ENCODE measurements at places on chromosomes 13 and 19. TPM values are rescaled to one million over a fixed set of nuclear protein-coding genes. Genes with fewer than 3 reads are reported as not detected.

Gene ARRDC2
- total RNA-seq: 37.1 TPM

Gene RNF225
- total RNA-seq: 0.78 TPM

DNA sequence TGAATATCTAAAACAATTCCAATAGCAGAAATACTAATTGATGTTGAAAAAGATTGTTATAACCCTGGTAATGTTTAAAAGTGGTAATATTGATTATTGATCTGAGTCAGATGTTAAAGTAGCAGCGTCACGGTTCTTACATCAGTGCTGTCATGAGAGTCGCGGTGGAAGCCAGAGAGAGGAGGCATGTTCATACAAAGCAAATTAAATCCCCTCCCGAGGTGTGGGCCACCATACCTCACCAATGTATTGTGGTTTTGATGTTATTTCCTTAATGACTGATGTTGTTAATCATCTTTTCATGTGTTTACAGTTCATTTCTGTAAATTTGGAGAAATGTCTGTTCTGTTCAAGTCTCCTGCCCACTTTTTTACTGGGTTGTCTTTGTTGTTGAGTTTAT, 11.2 kb downstream of the ZNF317 start:
- H3K36me3 ChIP-seq: peaks cover 3% of the 10 kb centered on the region
- H3K4me1 ChIP-seq: peaks cover 16% of the 10 kb centered on the region
- DNase-seq: no peak
- no peaks in the 10 kb centered on the region for H3K27me3 ChIP-seq

- peak overlapping the region; percentile 73 for H3K27ac ChIP-seq
- no peaks in the 10 kb centered on the region for H3K36me3 ChIP-seq
- H3K27me3 ChIP-seq: no peaks in the 10 kb centered on the region
- peaks cover 16% of the 10 kb centered on the region for H3K4me1 ChIP-seq
Observed at GRCh38 chr13:48000559-48001113, 437 bp downstream of the SUCLA2 start.

DNA sequence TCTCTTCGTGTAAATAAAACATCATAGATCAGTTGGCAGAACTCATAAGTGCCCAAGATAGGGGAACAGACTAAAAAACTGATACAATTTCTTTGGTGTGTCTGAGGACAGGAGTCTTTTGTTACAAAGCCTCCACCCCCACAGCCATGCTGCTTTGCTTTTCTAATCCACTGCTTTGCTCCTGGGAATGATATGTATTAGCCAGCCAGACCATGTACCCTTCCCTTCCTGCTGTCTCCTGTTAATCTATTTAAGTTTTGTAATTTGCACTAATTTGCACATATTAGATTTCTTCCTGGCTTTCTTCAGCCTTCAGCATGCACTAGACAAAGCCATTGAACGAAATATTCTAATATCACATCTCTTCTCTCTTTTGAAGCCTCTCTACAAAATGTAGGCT, 130.5 kb downstream of the MAB21L1 start:
- H3K4me3 ChIP-seq: no peak overlapping the region
- no peaks in the 10 kb centered on the region for H3K27me3 ChIP-seq
- no peak for DNase-seq
- no peak overlapping the region for H3K27ac ChIP-seq
